Activated CD4-positive, alpha-beta memory T cell treated with anti-CD3 and anti-CD28 coated beads for 36 hours (primary cell): ENCODE measurements at places on chromosomes 13 and 19.

DNA sequence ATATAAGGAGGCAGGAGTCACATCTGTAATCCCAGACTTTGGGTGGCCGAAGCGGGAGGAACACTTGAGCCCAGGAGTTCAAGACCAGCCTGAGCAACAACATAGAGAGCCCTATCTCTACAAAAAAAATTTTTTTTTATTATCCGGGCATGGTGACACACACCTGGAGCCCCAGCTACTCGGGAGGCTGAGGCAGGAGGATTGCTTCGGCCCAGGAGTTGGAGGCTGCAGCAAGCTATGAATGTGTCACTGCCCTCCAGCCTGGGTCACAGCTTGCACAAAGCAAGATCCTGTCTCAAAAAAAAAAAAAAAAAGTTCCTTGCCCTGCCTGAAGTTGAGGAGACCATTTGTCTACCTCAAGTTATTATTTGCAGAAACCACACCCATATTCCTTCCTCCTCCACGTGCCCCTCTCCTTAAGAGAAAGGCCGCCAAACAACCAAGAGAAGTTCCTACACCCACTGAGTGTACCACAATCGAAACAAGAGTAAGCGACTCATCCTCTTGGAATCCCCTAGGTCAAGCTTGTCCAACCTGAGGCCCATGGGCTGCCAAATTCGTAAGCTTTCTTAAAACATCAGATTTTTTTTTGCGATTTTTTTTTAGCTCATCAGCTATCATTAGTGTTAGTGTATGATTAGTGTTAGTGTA is 2.2 kb downstream of the ABCC4 start:
- DNase-seq, result peak; percentile 12

- peak; percentile 79 for DNase-seq
Observed at GRCh38 chr19:1856698-1857603, 6.4 kb downstream of the KLF16 start.

DNA sequence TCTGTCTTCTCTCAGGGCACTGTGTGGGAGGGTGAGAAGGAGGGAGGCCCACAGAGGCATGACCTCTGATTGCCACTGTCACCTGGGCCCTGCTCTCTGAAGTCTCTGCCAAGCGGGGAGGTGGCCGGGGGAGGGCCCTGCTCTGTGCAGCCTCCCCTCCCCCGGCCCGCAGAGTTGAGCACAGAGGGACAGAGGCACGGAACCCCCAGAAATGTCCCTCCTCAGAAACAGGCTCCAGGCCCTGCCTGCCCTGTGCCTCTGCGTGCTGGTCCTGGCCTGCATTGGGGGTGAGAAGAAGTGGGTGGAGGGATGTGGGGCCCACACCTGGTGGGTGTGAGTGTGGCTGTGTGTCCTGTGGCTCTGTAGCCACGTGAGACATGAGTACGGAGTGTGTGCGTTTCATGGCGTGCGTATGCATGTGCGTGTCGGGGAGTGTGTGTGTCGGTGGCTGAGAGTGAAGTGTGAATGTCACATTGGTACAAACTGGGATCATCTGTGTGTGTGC is at the start of gene APOC4:
APOC4 (plus strand) TSS at position 171 of the 505 bp plus-strand sequence; CDS start at position 212, 41 bp downstream.
- DNase-seq, result no peak

GRCh38 chr13:40656358-40656757 is 10.1 kb downstream of the FOXO1 start:
- DNase-seq, result no peak
